Right renal cortex interstitium (tissue), 3 donors: ENCODE measurements at places on chromosomes 16 and 17. TPM values are rescaled to one million over a fixed set of nuclear protein-coding genes. Genes with fewer than 3 reads are reported as not detected.

The SALL1 gene
- 118 TPM for polyA plus RNA-seq

The ABCA6 gene
- polyA plus RNA-seq: 4.4 TPM

The KRT9 gene
- not detected for polyA plus RNA-seq

The MYLK3 gene
- polyA plus RNA-seq: 0.76 TPM

The ABI3 gene
- polyA plus RNA-seq: 4.2 TPM

The CHST6 gene
- polyA plus RNA-seq: 0.78 TPM

The OSGIN1 gene
- polyA plus RNA-seq: 0.33 TPM

The CA7 gene
- 0.25 TPM for polyA plus RNA-seq

The IL34 gene
- polyA plus RNA-seq: 0.67 TPM

The HOXB4 gene
- polyA plus RNA-seq: 7.8 TPM

The DNAI2 gene
- not detected for polyA plus RNA-seq

The KCNJ12 gene
- polyA plus RNA-seq: 8.0 TPM

The PIPOX gene
- polyA plus RNA-seq: 7.8 TPM

The CEMP1 gene
- 3.7 TPM for polyA plus RNA-seq

The SMIM36 gene
- 0.06 TPM for polyA plus RNA-seq

The CMTM2 gene
- polyA plus RNA-seq: 0.28 TPM

The ABCC11 gene
- 0.80 TPM for polyA plus RNA-seq

The AGRP gene
- 0.17 TPM for polyA plus RNA-seq

DNA sequence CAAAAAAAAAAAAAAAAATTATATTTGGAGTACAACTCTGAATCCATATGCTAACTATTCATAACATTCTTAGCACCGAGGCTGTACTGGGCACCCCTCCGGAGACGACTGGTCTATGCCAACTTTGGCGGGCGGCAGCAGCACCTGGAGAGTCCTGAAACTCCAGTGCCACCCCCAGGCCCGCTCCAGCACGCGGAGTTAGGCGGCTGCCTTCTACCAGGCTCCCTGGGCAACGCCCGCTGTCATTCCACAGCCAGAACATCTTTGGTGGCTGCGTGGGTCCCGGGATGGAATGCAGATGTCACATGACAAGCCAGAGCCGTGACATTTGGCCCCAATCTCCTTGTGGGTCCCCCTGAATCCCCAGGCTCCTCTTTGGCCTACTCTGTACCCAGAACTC is 6.2 kb downstream of the TIMP2 start:
- no peak for DNase-seq

GRCh38 chr16:7218936-7219335 is 113.7 kb upstream of the RBFOX1 start:
- DNase-seq: no peak

- DNase-seq: no peak
Observed at GRCh38 chr17:31687505-31688126, 171.4 kb downstream of the COPRS start.

GRCh38 chr17:72526769-72527168 is 405.9 kb downstream of the SOX9 start:
- no peak for DNase-seq

DNA sequence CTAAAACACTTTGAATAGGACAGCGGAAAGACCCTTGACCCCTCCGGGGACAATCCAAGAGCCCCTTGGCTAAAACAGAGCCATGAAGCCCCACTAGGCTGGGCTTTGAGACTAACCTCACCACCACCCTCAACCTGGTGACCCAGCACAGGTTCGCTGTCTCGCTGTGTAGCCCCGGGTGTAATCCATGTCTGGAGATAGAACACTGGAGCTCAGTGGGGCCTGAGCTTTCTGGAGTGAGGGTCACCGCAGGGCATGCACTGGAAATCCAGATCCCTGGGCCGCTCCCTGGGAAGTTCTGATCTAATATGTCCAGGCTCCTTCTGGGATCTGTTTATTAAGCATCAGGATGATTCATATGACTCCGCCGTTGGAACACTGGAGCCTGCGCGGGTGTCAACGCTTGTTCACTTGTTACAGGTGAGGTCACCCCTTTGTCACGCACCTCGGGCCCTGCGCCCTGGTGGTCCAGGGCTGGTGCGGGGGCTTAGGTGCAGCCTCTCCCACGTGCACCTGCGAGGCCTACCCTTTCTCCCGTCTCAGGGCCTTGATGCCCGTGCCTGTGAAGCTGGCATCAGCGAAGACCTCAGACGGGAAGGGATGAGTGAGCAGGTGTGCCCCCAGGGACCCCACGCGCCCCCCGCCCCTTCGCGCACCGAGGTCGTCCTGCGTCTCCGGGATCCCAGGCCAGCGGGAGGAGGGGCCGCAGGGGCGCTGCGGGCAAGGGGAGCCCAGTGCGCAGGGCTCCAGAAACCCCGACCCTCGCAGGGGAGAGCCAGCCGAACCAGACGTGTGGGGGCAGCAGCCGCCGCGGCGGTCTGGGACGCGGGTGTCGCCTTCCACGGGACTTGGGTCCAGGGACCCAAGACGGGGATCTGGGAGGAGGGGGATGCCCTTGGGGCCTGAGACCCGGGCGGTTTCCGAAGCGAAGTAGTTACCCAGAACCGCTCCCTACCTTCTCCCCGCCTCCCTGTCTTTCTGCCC is 224.1 kb upstream of the FOXF1 start:
- no peak for DNase-seq

GRCh38 chr16:86044241-86044671 is 145.3 kb downstream of the IRF8 start:
- DNase-seq: no peak

DNA sequence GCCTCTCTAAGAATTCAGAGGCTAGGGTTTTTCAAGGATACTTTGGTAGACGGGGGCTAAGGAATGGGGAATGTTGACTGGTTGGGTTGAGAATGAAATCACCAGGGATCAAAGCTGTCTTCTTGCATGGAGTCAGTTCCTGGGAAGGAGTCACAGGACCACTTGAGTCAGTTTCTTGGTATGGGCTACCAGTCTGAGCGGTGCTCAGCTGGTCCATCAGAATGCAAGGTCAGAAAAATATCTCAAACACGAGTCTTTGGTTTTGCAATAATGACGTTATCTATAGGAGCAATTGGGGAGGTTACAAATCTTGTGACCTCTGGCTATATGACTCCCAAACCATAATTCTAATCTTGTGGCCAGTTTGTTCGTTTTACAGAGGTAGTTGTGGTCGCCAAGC is 18.4 kb downstream of the CHD9NB start:
- DNase-seq: no peak

DNA sequence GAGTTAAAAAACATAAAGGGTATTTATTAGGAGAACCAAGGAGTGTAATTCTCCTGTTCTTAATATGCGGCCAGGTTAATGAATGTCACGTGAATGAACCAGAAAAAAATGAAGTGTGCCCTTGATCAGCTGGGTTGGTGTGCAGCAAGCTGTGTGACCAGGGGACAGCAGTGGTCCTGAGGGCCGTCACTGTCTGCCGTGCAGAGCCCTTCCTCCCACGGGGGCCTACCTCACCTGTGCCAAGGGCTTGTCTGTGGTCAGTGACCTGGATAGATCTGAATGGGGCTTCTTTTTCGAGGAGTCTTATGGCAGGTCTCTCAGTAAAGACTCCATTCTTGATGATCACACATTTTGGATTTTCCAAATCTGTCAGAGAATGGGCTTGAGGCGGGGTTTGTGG is 17.7 kb upstream of the STH start:
- DNase-seq: no peak

DNA sequence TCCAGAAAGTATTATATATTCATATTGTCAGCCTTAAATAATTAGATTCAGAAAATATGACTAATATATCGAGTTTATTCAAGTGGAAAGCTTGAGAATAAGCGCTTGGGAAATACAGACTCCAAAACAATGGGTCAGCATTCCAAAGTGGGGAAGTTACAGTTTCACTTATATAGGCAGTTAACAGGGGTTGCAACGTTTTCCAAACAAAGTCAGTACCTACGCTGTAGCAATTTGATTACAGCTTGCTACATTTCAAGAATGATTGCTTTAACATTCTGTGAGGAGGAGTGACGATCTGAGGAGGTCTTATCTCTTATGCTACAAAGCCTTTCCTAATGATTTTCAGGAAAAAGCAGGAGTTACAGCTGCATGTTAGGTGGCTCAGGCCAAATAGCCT is 34.2 kb upstream of the HS3ST3A1 start:
- no peak for DNase-seq

DNA sequence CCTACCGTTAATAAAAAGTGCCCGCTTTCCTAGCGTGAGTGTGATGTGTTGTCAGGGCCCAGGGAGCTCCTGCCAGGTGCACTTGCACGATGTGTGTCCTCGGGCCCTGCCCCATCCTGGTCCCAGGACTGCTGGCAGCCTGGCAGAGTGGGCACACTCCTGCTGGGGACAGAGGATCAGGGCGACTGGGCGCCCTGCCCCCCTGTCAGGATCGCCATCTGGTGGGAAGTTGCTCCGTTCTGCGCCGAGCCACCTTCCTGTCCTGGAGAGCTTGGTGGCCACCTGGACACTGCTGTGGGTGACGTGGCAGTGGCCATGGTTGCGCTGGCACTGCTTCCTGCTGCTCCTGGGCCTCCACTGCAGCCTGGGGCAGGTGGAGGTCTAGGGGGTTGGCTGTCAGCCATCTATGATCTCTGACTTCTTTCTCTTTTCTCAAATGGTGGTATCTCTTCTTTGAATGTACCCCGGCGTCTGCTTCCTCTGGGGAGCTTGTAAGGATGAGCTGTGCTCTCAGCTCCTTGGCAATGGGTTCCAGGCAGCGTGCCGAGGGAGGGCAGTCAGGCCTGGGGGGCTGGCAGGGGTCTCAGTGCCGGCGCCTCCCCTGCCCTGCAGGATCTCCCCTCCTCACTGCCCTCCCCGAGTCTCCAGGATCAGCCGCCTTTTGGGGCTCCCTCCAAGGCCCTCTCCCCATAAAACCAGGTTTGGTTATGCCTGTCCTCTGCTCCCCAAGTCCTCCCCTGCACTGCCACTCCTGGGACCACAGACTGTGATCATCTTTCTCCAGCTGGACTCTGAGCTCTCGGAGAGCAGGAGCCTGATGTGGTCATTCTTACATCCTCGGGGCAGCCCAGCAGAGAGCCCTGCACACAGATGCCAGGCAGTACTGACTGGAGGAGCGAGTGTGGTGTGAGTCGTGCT is 76.9 kb downstream of the AMFR start:
- DNase-seq: no peak

DNA sequence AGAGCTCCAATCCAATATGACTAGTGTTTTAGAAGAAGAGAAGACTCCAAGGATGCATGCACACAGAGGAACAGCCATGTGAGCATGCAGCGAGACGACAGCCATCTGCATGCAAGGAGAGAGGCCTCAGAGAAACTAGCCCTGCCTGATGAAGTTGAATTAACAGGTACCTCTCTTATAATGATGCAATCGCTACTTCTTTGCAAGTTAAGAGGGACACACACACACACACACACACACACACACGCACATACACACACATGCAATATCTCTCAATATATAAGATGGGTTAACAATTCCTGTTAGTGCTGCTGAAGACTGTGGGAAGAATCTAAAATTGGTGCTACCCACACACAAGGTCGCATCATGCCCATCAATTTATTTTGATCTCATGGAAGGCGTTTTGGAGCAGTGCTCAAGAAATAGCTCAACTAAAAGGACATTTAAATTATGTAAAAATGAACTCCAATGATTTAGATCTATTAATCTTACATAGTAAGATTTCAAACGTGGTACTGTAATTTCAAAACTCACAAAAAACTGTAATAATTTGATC is 7.0 kb upstream of the GINS3 start:
- no peak for DNase-seq

GRCh38 chr16:1075546-1075945 is 3.0 kb downstream of the SSTR5 start:
- no peak for DNase-seq

- DNase-seq: no peak
Observed at GRCh38 chr16:88961011-88961410, 16.0 kb downstream of the CBFA2T3 start.

GRCh38 chr16:4673387-4674046 is 19.8 kb upstream of the NUDT16L1 start:
- no peak for DNase-seq

GRCh38 chr17:45313996-45314740 is 2.7 kb downstream of the MAP3K14 start:
- DNase-seq: no peak

DNA sequence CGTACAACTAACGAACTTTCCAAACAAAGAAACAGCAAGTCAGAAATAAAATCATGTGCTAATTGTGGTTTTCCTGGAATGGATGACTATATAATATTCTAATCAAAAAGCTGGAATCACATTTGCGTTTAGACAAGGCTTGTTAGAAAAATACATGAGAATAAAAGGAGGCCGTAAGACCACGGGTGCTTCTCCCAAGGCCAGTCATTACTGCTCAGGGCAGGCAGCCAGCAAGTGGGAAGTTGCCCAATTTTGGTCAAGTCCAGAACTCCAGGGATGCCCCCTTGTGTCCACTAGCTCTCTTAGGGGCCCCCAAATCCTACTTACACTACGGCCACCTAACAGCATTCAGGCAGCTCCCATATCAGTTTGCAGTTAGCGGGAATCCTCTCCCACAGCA is 25.9 kb upstream of the LYRM9 start:
- no peak for DNase-seq

DNA sequence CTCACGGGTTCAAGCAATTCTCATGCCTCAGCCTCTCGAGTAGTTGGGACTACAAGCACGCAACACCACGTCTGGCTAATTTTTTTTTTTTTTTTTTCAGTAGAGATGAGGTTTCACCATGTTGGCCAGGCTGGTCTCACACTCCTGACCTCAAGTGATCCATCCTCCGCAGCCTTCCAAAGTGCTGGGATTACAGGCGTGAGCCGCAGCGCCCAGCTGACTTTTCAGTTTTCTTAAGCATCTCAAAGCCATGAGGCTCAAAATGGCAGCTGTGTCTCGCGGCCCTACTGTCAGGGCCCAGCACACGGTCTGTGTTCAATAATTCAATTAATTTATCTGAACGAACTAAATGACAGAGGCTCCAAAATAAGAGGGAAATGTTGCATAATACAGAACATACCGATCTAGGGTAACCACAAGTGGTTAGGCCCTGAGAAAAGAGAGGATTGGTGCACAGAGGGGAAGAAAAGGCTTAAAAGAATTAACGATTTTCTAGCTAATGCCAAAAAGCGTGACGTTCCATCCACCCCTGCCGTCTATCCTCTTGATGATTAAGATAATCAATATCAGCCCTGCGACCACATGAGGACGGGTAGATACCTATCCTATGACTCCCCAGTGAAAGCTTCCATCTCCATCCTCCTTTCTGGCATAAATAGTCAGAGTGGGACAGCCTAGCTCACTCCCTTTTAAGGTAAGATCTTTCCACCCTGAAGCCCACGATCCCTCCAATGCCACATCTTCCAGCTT is 136.9 kb downstream of the SLC39A11 start:
- DNase-seq: no peak
